Motor neuron (in vitro differentiated cells): ENCODE measurements at places on chromosomes 1 and 21. TPM values are rescaled to one million over a fixed set of nuclear protein-coding genes. Genes with fewer than 3 reads are reported as not detected.

SDC3 gene
- total RNA-seq: 70.4 and 76.6 TPM in 2 replicates

KRTAP19-1 gene
- total RNA-seq: not detected in 2 replicates

UHMK1 gene
- 79.7 and 91.0 TPM in 2 replicates for total RNA-seq

ACBD3 gene
- total RNA-seq: 32.0 and 34.3 TPM in 2 replicates

SMIM34 gene
- total RNA-seq: not detected in 2 replicates

HES3 gene
- total RNA-seq: not detected in 2 replicates

FLG2 gene
- total RNA-seq: 0.07 and 0.08 TPM in 2 replicates

BLACAT1 gene
- total RNA-seq: 3.6 and 3.9 TPM in 2 replicates

KCNE2 gene
- 0.32 and 0.67 TPM in 2 replicates for total RNA-seq

RNU1-4 gene
- 18,658 and 24,296 TPM in 2 replicates for total RNA-seq

TSACC gene
- not detected in 2 replicates for total RNA-seq

SLC9C2 gene
- total RNA-seq: 0.05 and 0.25 TPM in 2 replicates

C1orf185 gene
- not detected in 2 replicates for total RNA-seq

LMOD1 gene
- 1.0 and 1.4 TPM in 2 replicates for total RNA-seq
